ENCODE measurements at places on chromosomes 12 and 14.
A peak's percentile ranks its signal among the peaks of the same experiment; 100 is the strongest.

- no peak for DNase-seq
Measured at GRCh38 chr12:71645268-71645667, 18.4 kb downstream of the ZFC3H1 start.

GRCh38 chr14:37972941-37973887, 234.5 kb upstream of the SSTR1 start:
- DNase-seq, result no peak

- DNase-seq, result no peak
Measured at GRCh38 chr12:307406-307805, 44.8 kb upstream of the SLC6A13 start.

DNA sequence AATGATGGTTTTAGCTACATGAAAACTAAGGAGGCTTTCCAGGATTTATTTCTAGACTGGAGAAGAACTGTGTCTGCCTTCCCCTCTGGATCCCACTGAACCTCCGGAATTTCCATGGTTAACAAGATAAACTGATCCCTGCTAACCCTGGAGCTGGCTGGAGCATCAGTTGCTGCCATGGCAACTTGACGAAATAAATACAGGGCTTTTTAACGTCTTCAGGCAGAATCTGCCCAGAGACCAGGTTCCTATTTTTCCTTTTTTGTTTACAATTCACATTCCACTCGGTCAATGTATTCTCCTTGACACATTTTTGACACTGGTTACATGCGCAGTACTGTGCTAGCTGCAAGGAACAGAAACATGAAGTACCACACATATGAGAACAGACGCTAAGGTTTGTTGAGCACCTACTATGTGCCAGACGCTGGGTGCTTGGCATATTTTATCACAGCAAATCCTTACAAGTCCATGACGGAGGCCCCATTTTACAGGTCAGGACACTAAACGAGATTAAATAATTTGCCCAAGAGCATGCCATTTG, 1.7 kb downstream of the C14orf132 start:
- peak; percentile 43 for DNase-seq

DNA sequence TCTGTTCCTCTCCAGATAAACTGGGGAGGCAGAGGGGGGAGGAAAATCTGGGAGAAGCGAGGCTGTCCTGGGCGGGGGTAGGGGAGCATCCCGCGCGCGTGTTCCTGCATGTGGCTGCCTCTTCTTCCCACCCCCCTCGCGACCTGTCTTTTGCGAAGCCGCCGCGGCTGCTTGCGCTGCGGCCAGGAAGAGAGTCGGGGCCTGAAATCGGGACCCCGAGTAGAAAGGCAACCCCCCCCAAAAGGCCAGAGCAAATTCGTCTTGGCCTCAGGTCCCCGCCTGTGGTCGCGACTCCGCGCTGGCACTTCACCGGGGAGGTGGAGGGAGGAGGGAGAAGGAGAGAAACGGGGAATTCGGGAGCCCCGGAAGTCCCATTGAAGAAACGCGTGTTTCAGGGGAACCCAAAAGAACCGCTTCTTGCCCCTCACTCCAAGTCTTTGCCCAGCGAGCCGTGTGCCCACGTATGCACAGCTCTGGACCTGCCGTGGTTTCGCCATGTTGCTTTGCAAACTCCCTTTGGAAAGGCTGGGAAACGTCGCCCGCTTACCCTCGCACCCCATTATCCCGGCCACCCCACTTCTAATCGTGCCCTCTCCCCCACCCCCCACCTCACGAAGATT, 944 bp downstream of the CCND2 start:
- no peak for DNase-seq

DNA sequence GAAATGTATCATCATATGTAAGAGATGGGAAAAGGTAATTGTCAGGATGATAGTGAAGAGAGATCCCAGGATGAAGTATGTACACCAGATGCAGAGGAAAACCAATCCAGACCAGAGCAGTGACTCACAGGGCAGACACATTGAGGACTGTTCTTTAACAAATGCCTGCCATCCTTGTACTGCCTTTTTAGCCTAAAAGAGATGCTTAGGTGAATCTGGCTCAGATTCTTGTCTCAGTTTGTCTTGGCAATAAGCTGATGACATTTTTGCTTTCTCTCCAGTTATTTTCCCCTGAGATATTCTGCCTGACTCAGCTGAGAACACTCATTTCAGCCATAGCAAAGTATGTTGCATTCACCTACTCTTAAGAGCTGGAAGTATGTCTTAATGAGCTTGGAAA, 405.3 kb upstream of the USP15 start:
- peak; percentile 2 for DNase-seq

- DNase-seq, result no peak
Measured at GRCh38 chr12:106333756-106334155, 23.8 kb upstream of the POLR3B start.

- DNase-seq, result no peak
Measured at GRCh38 chr14:79705126-79705894, 506.0 kb downstream of the DIO2 start.

DNA sequence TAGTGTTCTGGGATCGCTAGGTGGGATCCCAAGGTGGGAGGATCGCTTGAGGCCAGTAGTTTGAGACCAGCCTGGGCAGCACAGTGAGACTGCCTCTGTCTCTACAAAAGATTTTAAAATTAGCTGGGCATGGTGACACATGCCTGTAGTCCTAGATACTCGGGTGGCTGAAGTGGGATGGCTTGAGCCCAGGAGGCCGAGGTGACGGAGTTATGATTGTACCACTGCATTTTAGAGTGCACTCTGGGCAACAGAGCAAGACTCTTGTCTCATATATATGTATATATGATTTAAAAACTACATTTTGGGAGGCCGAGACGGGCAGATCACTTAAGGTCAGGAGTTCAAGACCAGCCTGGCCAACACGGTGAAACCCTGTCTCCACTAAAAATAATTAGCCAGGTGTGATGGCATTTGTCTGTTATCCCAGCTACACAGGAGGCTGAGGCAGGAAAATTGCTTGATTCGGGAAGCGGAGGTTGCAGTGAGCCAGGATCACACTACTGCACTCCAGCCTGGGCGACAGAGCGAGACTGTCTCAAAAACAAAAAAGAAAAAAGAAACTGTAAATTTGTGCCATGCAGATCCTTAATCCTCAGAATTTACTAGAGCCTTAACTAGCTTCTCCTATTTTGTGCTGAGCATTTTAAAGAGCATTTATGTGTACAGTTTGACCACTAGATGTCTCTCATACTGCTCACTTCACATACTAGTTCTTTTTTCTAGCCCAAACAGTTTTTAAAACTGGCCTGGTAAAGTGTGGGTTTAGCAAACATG, 114.8 kb downstream of the MON2 start:
- DNase-seq, result peak; percentile 80

GRCh38 chr12:100593490-100593889, 20.0 kb downstream of the GAS2L3 start:
- peak; percentile 33 for DNase-seq

- no peak for DNase-seq
Measured at GRCh38 chr12:112305951-112306350, 76.3 kb downstream of the HECTD4 start.

- DNase-seq, result no peak
Measured at GRCh38 chr12:53419756-53420155, 3.9 kb upstream of the AMHR2 start.

DNA sequence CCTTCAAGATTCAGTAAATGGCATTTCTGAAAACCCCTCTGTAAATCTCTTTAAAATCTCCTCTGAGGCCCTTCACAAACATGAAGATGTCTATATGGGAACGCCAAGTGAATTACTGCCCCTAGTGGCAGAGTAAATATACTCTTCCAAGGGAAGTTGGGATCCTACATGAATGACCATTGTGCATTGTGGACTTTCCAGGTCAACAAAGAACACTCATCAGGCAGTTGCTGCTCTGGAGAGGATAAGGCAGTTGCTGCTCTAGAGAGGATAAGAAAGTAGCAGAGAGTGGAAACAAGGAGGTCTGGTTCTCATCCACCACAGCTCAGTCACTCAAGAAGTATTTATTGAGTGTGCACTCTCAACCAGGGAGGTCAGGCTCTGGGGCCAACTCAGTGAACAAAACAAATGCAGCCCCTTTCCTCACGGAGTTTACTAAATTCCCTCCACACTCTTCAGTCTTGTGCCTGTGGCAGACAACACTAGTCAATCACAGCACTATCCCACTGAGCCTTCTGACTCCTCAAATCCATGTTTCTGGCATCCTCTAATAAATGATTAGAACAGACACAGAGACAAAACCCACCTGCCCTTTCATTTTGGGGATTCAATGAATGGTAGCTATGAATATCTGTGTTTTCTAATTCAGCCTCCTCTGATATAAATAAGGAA, 52.9 kb downstream of the SVOP start:
- peak; percentile 23 for DNase-seq

DNA sequence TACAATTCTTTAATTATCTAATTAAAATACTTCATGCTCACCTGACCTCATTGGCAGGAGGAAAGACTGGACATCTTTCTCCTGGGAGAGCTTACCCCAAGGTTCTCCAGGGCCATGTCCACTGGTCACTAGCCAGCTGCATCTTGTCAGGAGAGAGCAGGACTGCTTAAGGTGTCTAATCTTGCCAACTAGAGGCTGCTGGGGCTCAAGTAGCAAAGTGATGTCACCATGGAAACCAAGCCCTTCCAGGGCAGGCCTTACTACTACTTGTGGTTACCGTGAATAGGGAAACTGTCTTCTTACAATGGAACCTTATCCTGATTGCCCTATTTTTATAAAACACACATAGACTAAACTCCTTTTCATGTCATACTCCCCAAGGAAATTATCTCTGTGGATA, 376.4 kb downstream of the SNAPC1 start:
- DNase-seq, result no peak

GRCh38 chr12:23446746-23447145, 502.7 kb downstream of the SOX5 start:
- DNase-seq, result no peak

DNA sequence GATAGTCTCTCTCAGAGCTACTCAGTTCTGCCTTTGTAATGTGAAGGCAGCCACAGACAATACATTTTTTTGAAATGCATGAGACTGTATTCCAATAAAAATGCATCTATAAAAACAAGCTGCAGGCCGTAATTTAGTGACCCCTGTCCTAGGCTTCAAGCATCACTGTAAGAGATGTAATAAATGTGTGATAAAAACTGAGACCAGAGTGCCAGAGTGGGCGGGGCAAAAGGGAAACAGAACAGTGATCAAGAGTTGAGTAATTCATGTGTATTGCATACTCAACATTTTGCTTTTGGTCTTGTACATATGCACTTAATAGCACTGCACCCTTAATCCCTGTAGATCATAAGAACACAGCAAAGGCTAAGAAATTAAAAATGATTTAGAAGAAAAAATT, 743.5 kb downstream of the DIO2 start:
- peak; percentile 31 for DNase-seq

- no peak for DNase-seq
Measured at GRCh38 chr12:68477261-68477772, 133.4 kb upstream of the RAP1B start.

DNA sequence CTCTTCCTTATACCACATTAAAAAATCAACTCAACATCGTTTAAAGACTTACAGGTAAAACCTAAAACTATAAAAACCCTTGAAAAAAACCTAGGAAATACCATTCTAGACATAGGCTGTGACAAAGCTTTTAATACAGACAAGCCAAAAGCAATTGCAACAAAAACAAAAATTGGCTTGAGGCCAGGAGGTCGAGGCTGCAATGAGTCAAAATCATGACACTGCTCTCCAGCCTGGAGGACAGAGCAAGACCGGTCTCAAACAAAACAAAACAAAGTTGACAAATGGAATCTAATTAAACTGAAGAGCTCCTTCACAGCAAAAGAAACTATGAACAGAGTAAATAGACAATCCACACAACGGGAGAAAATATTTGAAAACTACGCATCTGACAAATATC, 1057.8 kb downstream of the FSCB start:
- peak; percentile 7 for DNase-seq

DNA sequence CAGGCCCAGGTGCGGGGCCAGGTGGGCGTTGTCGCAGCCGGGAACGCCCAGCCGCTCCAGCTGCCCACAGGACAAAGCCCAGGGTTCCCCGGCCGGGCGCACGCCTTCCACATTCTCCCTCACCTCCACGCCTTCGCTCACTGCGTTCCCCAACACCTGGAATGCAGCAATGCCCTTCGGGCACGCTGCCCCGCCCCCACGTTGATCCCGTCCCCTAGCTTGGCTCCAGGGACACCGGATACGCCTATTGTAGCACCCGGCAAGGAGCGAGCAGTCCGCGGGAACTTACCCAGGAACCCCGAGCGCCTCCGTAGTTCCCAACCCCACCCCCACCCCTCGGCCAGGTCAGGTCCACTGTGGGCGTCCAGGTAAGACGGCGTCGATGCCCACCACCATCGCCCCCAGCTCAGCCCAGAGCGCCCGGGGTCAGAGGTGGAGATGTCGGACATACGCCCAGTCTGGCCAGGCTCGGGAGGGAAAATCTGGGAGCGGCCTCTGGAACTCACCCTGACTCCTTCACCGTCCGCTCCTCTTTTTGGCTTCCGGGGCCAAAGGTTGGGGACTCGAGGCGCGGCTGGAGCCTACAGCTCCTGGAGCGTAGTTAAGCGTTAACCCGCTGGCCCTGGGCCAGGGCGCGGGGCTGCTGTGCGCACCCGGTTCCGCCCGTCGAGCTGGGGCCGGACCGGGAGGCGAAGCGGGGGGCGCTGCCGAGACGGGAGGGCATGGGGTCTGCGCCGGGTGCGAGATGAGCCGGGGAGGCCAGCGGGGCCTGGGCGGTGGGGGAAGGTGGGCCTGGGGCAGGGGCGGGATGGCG, 594 bp upstream of the CEP170B start:
- DNase-seq, result no peak

DNA sequence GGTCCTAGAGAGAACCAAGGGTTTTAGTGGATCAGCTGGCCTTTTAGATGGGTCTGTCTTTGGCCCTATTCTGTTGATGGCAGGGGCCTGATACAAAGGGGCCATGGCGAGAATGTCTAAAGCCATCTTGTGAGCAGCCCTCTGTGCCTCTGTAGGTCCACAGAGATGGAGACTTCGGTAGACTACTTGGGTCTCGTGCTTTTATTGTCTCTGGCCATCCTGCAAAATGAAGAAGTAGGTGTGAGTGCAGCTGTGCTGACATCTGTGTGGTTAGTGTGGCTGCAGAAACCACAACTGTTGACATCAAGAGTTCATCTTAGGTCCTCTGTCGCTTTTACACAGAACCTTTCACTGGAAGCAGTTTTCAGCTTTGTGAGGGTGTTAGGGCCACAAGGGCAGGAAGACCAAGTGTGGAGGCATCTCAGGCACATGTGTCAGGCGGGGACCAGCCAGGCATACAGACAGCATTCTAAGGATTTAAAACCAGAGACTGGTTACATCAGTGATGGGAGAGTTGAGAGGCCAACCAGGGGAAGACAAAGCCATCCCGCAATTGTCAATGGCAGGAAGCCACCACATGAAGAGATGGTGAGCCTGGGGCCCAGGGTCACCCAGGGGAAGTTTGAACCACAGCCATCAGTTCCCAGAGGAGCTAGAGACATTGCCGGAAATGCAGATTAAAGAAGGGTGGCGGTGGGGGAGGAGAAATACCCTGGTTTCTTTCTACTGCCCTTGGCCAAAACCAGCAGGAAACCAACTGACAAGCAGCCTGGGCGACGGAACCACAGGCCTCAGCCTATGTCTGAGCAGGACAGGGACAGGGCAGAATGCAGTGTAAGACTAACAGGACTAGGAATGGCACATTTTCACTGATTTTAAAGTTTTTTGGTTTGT, 13.0 kb upstream of the TPCN1 start:
- DNase-seq, result peak; percentile 51

Data from choroid plexus epithelial cell (primary cell).